Cerebellum (tissue), 4 donors: ENCODE measurements at places on chromosomes 11 and 22. TPM values are rescaled to one million over a fixed set of nuclear protein-coding genes. Genes with fewer than 3 reads are reported as not detected.

- no peak for DNase-seq
Measured at GRCh38 chr11:122177238-122177637, 61.2 kb upstream of the BLID start.

- peak; percentile 79 for DNase-seq
Measured at GRCh38 chr22:23402275-23403151, 177.6 kb downstream of the IGLL1 start.

- no peak for DNase-seq
Measured at GRCh38 chr22:49546811-49547585, 280.7 kb downstream of the BRD1 start.

DNA sequence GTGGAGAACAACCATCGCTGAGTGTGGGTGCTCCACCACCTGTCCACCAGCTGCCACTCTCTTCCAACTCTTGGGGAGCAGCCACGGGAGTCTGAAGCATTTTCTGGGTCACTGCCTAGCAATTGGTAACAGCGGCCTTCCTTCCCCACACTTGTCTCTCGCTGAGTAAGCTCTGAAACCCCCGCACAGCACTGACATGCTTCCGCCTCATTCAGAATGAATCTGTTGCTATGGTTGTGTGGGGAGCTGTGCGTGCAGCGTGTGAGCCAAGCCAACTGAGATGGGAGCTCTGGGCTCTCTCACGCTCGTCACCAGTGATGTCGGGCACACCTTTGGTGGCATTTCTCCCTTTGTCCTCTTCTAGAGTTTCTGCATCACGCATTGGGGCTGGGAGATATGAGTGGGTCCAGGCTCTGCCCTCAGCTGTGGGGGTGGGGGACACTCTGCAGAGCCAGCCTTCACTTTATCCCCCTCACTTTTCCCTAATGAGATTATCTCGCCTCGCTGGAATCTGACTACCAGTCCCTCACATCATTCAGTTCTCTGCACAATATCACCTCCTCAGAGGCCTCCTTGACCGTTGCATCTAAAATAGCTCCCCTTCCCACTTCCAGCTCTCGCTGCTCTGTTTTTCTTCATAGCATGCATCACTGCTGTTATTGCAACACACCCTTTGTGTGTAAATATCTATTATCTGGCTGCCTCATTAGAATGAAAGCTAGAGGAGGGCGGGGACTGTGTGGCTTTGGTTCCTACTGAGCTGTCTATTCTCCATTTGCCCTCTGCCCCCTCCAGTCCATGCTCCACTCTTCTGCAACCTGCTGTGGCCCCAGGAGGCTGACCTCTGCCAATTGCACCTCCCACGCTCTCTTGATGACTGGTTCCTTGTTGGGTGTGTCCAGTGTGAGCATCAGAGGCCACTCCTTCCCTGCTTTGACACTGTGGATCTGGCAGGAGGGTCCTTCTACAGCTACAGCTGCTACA, 569.9 kb upstream of the CADM1 start:
- DNase-seq = peak; percentile 63

DNA sequence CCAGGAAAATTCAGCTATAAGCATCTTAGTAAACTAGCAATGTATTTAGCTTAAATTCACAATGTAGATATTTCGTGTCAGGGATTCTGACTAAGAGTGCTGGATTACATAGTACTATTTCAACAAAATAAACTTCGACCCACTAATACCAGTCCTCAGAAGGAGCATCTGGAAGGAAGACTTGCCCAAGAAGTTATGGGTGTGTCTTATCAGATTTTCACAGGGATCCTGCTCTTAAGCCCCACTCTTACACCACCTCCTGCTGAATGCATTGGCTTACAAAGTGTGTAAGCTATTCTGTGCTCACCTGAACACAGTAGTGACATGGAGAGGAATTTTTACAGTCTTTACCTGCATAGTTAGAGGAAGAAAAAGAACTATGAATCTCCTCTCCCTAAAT, 35.4 kb upstream of the ANO5 start:
- DNase-seq = no peak

DNA sequence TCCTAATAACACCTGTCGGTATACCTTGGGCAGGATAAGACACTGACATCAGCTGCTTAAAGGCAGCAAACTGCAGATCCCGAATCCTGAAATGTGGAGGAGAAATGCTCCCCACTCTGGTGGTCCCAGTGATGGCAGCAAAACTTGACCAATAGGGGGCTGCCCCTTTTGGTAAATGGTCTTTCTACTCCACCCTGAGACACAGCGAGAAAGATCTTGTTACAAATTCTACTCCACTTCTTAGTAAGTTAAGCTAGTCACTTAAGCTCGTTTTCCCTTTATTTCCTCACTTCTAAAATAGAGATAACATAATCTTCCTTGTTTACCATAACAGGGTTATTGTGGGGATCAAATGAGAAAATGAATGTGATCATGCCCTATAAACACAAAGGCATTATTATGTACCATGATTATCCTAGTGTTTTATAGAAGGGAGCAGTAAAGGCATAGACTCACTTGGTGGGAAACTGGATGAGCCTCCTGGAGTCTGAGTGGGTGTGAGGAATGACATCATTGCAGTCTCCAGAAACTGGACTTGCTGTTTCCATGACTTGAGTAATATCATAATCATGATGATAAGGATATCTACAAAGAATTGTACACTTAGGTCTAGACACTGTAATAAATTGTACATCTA, 50.9 kb downstream of the ENDOD1 start:
- DNase-seq = no peak

GRCh38 chr11:73401924-73402833, 26.0 kb downstream of the RELT start:
- no peak for DNase-seq

DNA sequence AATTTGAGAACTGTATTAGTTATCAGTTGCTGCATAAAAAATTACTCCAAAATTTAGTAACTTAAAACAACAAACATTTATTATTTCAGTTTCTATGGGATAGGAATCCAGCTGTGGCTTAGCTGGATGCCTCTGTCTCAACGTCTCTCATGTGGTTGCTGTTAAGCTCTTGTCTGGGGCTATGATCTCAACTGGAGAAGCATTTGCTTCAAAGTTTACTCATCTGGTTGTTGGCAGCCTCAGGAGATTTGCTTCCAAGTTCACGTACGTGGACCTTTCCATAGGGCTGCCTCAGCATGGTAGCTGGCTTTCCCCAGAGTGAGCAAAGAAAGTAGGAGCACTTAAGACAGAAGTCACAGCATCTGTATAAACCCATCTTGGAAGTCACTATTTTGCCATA, 144.9 kb upstream of the SESN3 start:
- no peak for DNase-seq

DNA sequence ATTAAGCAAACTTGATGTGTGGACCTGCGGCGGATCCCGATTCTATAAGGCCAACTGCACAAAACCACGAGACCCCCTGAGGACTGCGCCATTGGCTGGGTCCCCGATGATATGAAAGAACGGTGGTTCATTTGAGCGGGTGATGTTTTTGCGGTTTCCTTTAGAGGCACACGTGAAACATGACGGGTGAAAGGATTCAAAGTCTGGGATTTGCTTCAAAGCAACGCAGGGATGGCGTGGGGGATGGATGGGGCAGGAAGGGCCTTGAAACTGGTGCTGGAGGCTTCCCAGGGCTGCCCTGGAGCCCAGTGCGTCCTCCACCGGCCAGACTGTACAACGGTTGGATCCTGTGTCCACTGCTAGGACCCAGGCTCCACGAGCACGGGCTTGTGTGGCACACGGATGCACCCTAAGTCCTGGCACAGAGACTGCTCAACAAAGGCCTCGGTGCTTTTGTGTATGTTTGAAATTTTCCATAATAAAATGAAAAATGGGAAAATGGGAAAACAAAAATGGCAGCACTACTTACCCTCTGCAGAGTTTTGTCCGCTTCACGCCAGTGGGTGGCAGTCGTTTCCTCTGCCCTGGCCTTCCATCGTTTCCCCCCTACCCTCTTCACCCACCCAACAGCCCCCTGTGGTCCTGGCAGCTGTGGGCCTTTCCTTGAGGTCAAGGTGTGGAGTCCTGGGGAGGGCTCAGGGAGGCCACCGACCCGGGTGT, 3.6 kb downstream of the ASCL2 start:
- no peak for DNase-seq

- DNase-seq = no peak
Measured at GRCh38 chr11:65502555-65503367, 3.9 kb downstream of the MALAT1 start.

DNA sequence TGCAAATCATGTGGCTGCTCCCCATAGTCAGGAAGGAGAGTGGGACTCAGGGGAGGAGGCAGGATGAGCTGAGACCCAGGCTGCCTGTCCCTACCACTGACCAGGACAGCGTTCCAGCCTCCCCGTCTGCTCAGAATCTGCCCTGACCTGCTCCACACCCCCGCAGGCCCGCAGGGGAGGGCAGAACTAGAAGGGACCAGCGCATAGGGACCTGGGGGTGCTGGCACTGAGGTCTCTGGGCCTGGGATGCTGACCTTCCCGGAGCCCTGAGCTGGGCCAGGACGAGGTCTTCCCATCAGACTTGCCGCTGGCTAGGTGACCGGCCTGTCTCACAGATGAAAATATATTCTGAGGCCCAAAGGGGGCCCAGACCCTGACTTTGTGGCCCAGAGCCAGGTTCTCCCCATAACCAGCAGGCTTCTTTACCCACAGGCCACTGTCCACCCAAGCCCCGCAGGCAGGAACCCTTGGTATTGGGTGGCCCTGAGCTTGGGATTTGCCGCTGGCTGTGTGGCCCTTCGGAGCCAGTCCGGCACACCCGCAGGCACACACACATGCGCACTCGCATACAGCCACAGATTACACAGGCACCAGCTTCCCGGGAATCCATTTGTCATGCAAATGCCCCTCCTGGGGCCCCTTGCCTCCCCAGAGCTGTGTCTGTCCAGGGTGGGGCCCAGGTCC, 13.8 kb upstream of the PIM3 start:
- no peak for DNase-seq

GRCh38 chr11:107504981-107505380, 47.4 kb upstream of the CWF19L2 start:
- DNase-seq = no peak

Gene SULT4A1
- total RNA-seq = 29.7 TPM

Gene MS4A3
- 0.82 TPM for total RNA-seq

Gene GSTT2
- not detected for total RNA-seq

Gene AQP11
- 6.5 TPM for total RNA-seq

Gene CDC42EP2
- total RNA-seq = 10.1 TPM

Gene CECR2
- total RNA-seq = 25.5 TPM
